Mesenchymal stem cell (in vitro differentiated cells and primary cell): ENCODE measurements at places on chromosomes 12 and 14.
A peak's percentile ranks its signal among the peaks of the same experiment; 100 is the strongest.

- DNase-seq, result no peak
Measured at GRCh38 chr12:51334764-51335163, 10.8 kb upstream of the BIN2 start.

DNA sequence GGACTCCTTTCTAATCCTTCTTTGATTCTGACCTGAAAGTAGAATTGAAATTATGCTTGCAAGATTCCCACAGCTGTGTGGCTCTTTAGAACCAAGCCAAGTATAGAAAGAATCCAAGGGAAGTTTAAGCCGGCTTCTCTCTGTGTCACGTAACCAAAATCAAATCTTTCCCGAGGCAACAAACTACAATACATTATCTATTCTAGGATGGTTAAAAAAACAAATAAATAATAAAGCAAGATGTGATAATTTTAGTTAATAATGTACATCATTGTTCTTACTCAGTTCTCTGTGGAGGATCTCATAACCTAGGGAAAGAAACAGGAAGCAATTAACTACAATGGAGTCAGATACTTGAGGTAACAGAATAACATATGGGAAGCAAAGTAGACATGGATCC lies 78.1 kb upstream of the ST8SIA1 start:
- DNase-seq, result no peak

DNA sequence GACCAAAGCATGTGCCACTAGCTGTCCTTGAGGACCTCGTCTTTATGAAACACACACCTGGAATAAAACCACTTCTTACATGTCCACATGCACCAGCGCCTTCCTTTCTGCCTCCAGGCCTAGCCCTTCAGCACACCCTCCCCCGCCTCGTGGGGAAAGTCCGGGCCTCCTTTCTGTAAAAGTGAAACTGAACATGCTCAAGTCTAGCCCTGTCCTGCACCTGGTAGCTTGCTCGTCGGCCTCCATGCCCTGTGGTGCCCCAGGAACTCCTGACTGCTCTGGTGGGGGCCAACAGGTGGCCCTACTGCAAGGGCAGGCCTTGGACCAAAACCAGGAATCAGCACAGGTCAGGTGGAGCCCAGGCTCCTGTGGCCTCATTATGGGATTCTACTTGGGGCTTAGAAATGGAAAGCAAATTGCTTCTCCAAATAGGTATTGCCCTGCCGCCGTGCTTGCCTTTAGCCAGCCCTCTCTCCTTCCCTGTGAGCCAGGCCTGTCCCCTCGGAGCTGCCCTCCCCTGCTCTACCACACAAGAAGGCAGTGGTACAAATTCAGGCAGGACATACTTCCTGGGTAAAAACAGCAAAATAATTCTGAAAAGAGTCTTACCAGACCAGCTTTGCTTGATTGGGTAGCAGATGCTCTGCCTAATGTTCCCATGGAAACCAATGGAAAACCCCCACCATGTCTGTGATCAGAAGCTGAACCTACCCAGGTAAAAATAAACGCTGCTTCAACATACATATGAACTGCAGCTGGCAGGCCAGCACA lies 43.5 kb downstream of the ERH start:
- peak; percentile 41 for DNase-seq

DNA sequence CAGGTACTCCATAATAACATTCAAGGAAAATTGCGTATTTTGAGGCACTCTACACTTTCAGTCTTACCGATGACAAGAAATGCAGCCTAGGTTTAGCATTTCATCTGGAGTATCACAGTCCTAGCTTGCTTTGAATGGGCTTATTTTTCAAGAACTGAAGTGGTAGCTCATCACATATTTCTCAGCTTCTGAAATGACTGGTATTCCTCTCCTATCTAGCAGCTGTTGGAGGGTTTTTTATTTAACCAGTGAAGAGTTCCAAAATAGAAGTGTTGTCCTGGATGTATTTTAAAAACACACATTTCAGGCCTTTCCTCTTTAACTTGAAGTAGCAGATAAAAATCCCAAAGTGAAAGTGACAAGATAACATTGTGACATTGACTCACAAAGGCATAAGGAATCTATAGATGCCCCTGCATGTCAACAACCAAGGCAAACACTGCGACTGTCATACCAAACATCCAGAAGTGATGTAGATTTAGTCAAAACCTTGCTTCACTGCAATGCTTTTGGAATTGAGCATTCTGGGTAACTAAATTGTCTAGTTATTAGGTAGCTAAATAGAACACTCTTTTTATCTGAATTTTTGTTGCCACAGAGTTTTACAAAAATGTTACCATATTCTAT lies 182.2 kb upstream of the FBXO33 start:
- DNase-seq, result no peak

DNA sequence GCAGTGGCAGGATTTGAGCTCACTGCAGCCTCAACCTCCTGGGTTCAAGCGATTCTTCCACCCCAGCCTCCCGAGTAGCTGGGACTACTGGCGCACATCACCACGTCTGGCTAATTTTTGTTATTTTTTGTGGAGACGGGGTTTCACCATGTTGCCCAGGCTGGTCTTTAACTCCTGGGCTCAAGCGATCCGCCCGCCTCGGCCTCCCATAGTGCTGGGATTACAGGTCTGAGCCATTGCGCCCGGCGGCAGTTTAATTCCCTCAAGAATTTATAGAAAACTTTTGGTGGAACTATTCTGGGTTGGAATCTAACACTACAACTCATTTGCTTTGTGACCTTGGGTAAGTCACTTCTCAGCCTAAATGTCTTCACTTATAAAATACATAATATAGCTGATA lies 1.8 kb upstream of the SP1 start:
- DNase-seq, result no peak

- peak; percentile 51 for DNase-seq
Measured at GRCh38 chr12:46267825-46268582, 839 bp downstream of the SLC38A1 start.

- DNase-seq, result no peak
Measured at GRCh38 chr12:27449026-27449425, 2.5 kb downstream of the SMCO2 start.

GRCh38 chr14:104361101-104361591 lies 218.4 kb upstream of the C14orf180 start:
- no peak for DNase-seq

GRCh38 chr12:6961278-6961694 lies 9.2 kb downstream of the PHB2 start:
- DNase-seq, result peak; percentile 50

DNA sequence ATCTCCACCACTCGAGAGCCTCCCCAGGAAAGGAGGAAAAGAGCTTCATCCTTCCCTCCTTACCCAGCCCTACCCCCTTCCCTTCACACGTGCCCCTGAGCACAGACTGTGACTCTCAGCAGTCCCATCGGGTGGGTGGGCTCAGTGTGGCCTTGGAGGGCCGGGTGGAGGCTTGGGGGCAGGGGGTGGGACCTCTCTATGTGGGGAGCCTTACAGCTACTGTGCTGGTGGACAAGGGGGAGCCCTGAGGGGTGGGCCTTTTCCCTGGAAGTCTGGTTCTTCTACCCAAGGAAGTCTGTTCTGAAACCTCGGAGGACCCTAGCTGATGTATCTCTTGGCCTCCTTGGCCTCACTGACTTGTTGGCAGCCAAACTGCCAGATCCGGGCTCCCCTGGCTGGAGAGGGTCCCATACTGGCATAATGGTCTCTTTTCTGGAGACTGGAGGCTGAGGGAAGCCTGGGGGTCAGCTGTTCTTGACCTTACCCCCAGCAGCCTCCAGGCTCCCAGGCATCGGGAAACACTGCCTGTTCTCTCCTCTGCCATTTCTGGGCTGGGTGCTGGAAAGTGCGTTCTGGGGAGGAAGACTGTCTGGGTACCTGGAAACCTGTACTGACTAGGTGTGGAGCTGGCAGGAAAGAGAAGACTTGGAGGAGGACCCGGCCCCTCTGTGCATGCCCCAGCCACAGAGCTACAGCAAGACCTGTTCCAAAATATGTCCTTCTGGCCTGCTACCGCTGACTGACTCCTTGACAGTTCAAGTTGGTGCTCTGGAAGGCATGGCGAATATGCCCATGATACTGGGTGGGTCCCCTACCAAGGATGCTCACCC lies 7.6 kb downstream of the VASH1 start:
- no peak for DNase-seq

DNA sequence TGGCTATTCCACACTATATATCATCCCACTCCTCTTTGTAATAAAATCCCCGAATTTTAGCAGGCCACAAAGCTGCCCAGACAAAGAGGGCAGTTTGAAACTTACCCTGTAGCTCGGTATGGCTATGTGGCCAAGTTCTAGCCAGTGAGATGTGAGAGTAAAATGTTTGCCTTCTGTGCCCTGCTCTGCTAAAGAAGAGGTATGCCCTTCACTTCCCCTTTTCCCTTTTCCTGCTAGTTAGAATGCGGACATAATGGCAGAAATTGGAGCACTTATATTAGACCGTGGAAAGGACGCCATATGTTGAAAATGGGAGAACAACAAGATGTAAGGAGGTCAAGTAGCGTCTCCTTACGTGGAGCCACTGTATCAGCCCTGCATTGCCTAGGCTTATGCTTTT lies 11.5 kb upstream of the CCDC91 start:
- DNase-seq, result no peak

- DNase-seq, result no peak
Measured at GRCh38 chr12:48285751-48286650, 64.7 kb downstream of the ZNF641 start.

GRCh38 chr12:52436000-52436827 lies 2.0 kb upstream of the KRT75 start:
- no peak for DNase-seq

- peak; percentile 78 for DNase-seq
Measured at GRCh38 chr12:93174048-93174447, 203.7 kb upstream of the NUDT4 start.

- DNase-seq, result no peak
Measured at GRCh38 chr14:90784621-90785270, 31.5 kb downstream of the TTC7B start.

- no peak for DNase-seq
Measured at GRCh38 chr12:65962921-65963861, 138.9 kb downstream of the HMGA2 start.

GRCh38 chr12:47282206-47282605 lies 202.4 kb upstream of the AMIGO2 start:
- DNase-seq, result peak; percentile 75

DNA sequence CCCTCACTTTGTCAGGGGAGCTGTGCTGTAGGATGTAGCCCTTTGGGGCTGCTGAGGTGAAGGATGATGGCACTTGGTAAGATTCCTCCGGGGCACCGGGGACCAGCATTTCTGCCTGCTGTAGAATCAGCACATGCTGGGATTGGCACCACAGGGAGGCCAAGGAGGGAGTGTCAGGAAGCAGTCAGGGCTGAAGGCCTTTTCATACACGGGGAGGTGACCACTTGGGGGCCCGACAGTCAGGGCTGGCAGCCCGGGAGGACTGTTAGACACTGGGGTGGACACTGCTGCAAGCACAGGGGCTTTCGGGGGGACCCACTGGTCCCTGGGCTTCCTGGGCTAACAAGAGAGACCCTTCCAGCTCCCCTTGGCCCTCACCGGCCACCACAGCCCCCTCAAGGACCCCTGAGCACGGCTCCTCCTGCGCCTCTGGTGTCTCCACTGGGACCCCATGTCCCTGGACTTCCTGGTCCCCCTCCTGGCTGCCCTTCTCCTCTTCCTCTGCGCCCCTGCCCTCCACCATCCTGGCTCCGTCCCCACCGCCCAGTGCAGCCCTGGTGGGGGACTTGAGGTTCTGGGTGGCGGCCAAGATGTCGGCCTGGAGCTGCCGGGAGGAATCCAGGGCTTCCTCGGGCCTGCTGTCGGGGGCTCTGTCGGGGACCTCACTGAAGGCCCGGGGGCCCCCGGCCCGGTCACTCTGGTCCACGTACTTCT lies 6.5 kb downstream of the TMEM119 start:
- no peak for DNase-seq

DNA sequence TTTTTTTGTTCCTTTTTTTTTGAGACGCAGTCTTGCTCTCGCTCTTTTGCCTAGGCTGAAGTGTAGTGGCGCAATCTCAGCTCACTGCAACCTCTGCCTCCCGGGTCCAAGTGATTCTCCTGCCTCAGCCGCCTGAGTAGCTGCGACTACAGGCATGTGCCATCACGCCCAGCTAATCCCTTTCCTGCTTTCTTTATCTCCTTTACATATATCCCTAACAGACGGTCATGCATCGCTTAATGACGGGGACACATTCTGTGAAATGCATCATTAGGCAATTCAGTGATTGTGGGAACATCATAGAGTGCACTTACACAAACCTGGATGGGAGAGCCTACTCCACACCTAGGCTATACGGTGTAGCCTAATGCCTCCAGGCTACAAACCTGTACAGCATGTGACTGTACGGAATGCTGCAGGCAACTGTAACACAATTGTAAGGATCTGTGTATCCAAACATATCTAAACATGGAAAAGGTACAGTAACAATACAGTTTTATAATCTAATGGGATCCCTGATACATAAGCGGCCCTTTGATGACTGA lies 32.8 kb downstream of the NOS1 start:
- DNase-seq, result no peak

- DNase-seq, result no peak
Measured at GRCh38 chr14:97426776-97427175, 629.6 kb downstream of the VRK1 start.

- DNase-seq, result peak; percentile 21
Measured at GRCh38 chr12:2329661-2330210, 276.9 kb downstream of the CACNA1C start.

DNA sequence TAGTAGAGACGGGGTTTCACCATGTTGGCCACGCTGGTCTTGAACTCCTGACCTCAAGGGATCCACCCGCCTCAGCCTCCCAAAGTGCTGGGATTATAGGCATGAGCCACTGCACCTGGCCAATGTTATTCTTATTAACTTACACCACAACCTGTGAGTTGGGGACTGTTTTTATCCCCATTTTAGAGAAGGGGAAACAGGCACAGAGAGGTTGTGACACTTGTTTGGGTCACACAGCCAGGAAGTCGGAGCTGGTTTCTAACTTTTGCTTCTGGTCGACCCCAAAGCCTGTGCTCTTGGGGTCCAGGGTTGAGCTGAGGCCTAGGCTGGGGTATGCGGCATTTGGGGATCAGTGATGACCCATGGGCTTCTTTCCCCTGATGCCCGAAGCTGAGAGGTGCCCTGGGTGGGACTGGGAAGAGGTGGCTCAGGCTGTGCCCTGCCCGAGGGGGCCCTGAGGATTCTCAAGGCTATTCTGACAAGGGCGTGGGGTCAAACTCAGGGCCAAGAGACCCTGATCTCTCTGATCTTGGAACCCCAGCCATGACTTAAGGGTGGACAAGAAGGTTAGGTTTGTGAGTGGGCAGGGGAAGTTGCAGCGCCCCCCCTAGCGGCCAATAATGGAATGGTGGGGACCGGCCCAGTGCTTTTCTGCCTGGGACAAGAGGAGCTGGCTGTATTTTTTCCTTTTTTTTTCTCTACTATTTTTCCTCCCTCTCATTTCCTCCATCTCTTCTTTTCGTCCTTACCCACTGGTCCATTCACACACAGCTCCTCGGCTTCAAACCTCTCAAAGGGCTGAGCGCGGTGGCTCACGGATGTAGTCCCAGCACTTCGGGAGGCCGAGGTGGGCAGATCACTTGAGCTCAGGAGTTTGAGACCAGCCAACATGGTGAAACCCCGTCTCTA lies 3.0 kb downstream of the SDSL start:
- DNase-seq, result peak; percentile 58

GRCh38 chr14:100767788-100768536 lies 41.3 kb downstream of the DLK1 start:
- DNase-seq, result no peak

DNA sequence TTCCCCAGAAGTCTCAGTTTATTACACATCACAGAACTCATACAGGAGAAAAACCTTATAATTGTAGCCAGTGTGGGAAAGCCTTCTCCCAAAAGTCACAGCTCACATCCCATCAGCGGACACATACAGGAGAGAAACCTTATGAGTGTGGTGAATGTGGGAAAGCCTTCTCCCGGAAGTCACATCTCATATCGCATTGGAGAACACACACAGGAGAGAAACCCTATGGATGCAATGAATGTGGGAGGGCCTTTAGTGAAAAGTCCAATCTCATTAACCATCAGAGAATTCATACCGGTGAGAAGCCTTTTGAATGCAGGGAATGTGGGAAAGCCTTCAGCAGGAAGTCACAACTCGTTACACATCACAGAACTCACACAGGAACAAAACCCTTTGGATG lies 20.1 kb downstream of the ZNF84 start:
- DNase-seq, result peak; percentile 10
